ENCODE measurements at places on chromosomes 12 and 14.

- peak; percentile 43 for DNase-seq
Measured at GRCh38 chr14:72892879-72893635, 844 bp downstream of the DPF3 start.

- no peak for DNase-seq
Measured at GRCh38 chr12:4178424-4179170, 95.0 kb upstream of the CCND2 start.

- no peak for DNase-seq
Measured at GRCh38 chr12:32545413-32545980, 133.6 kb upstream of the DNM1L start.

- no peak for DNase-seq
Measured at GRCh38 chr12:76669981-76670380, 93.9 kb upstream of the ZDHHC17 start.

GRCh38 chr14:28780843-28781820 lies 14.5 kb downstream of the FOXG1 start:
- no peak for DNase-seq

DNA sequence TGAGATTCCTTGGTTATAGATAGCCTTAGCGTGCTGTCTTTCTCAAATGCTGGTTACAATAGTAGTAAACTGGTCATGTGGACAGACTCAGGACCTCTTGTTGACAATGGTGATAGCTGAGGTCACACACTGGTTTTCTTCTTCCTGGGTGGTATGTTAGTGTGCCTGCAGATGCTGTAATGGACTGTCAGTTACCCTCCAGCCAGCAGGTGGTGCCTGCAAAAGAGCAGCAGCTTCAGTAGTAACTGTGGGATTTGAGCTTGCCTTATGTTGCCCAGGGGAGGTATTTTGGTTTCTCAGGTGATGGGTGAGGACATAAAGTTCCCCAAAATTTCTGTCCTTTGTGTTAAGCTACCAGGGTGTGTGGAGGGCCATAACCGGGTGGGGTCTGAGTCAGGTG lies 33.7 kb upstream of the SCAF11 start:
- no peak for DNase-seq

GRCh38 chr12:47901063-47901717 lies 3.6 kb downstream of the VDR start:
- peak; percentile 58 for DNase-seq

GRCh38 chr14:32897698-32898064 lies 41.0 kb upstream of the NPAS3 start:
- DNase-seq, result no peak

- DNase-seq, result no peak
Measured at GRCh38 chr14:52370406-52370935, 56.4 kb downstream of the PTGER2 start.

DNA sequence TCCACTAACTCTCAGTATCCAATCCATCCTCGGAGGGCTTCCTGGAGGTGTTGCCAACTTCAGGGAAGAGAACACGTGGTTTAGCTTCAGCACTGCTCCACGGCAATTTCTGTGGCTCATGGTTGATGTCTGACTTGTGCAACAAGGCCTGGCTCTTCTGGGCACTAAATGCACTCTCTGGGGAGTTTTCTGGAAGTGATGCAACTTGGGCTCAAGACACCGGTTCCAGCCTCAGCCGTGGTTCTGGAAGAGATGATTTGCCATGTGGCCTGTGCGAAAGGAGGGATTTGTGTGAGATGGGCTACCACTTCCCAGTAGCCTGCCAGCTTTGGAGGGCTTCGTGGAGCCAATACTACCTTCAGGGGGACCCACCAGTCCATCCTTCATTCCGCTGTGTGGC lies 118.6 kb upstream of the RTL1 start:
- DNase-seq, result no peak

- no peak for DNase-seq
Measured at GRCh38 chr12:120116441-120116791, at the start of gene RAB35. TSS of gene RAB35 (minus strand) at chr12:120116753. CDS start at chr12:120116650, 103 bp downstream.

DNA sequence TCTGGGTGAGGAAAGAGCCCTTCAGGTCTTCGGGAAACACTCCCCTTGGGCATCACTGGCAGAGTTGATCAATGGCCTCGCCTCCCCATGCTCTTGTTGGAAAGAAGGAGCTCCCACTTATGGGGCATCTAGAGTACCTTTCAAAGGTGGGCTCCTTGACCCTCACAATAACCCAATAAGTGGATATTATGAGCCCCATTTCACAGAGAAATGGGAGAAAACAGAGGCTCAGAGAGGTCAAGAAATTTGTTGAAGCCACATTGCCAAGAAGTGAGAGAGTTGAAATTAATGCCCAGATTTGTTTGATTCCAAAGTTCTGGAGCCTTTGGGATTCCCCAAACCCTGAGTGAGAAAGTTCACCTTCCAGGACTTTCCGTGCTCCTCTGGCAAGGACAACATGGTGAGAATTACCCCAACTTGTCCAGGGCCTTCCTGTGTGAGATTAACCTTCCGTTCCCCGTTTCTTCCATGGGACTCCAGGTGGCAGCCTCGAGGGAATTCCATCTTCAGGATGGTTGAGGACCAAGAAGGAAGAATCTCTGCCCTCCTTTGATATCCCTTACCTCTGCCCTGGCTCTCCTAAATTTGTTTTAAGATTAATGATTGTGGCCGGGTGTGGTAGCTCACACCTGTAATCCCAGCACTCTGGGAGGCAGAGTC lies 7.5 kb upstream of the CHD4 start:
- DNase-seq, result no peak

DNA sequence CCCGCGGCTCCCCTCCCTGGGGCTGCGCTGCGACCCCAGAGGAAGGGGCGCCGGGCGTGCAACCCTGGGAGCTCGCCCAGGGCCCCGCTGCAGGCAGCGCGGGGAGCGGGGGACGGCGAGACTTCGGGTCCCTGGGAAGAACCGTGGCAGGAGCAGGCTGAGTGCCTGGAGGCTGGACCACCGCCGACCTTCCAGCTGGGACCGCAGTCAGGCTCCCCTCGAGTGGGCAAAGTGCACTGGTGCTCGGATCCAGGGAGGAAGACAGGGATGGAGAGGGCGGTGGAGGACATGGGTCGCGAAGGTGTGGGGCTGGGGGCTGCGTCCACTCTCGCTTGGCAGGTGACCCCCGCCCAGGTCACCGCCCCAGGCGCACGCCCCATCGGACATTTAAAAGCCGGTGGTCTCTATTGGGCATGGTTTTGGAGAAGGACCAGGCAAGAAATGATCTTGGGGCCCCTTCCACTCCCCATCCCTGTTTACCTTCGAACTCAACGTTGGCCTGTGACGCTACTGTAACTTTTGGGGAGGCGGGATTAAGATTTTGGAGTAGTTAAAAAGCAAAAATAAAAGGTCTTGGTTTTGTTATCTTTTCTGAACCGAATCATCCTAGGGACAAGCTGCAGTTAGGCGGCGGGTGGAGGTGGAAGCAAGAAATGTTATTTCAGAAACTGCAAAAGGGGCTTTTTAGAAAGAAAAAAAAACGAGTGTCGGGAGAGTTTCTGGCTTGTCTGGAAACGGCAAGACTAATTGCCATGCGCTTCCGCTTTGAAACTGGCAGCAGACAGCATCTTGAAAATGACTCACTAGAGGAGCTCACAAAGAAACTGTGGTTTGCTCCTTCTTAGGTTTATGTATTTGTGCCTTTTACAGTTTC lies 1.0 kb downstream of the ELK3 start:
- peak; percentile 73 for DNase-seq

DNA sequence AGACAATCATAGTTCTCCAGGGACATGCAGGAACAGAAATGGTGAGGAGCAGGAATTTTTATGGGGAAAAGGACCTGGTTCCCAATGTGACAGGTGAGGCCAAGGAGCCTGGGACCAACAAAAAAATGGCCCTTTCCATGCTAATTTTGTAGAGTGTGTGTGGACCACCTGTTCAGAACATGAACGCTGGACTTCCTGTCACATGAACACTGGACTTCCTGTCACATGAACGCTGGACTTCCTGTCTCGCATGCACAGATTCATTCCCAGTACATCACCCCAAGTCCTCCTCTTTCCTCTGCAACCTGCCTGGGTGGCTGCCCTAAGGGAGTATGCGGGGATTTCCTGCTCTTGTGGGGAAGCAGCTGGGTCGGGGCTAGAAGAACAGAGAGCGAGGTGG lies 10.1 kb downstream of the FGF6 start:
- DNase-seq, result no peak

- no peak for DNase-seq
Measured at GRCh38 chr14:59828276-59828675, 42.3 kb downstream of the RTN1 start.

DNA sequence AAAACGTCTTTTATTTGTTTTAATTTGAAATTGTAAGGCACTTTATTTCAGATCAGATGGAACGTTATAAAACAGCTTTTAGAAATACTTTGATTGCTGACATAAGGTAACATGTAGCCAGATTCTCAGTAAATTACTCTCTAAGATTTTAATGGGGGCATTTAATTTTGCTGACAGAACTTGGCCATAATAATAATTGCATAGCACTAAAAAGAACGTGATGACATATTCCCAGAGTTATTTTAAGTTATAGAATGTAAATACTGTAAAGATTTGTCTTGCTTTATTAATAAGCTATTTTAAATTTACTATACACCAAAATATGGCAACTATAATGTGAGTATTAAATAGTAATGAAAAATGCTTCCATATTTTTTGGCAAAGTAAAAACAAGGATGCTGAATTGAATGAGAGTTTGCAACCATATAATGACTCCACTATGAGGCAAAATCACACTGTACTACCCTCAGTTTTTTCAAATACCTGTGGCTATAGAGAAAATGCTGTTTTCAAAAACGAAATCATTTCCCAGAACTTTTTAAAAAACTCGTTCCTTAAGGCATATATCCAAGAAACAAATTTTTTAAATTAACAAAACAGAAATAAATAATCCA lies 876 bp downstream of the LUM start:
- DNase-seq, result no peak

GRCh38 chr14:54133896-54134295 lies 177.3 kb upstream of the BMP4 start:
- no peak for DNase-seq

DNA sequence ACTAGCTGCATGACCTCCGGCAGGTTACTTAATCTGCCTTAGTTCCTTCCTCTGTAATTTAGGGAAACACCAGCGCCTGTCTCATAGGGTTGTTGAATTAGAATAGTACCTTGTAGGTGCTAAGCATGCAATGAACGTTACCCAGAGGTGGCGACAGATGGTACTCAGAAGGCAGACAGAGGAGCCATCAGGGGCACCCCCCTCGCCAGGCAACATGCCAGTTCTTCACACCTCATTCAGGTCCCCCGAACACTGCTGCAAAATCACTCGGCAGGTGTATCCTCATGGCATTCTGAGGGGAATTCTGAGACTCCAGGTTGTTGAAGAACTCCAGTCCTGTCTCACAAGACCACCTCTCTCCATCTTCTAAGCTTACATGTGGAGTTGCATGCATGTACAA lies 10.1 kb downstream of the ISM2 start:
- DNase-seq, result no peak

GRCh38 chr14:62420847-62421246 lies 624.4 kb downstream of the KCNH5 start:
- no peak for DNase-seq

DNA sequence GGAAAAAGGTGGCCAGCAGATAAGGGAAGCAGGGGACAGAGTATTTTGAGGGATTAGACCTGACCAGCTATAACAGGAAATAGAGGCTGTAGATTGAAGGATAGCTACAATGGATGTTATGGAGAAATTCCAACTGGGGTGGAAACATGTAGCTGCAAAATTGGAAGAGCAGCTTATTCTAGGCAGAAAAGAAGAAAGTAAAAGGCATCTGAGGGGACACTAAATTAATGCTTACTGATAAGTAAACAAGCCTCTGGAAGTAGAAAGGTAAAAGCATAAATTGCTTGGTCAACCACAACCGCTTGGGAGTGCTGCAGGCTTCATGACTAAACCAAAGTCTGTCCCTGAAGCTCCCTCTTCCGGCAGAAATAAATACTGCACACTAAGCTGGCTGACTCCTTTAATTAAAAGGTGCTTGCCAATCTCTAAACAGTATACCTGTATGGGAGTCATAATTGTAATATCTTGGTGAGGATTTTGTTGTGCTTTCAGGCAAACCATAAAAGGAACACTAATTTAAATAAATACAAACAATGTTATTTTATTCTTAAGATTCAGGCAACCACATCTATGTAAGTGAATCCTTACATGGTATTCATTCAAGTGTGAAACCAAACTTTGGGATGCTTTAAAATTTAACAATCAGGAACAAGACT lies 7.7 kb downstream of the UBC start:
- peak; percentile 96 for DNase-seq

- no peak for DNase-seq
Measured at GRCh38 chr12:47615711-47616110, 90.1 kb downstream of the RPAP3 start.

- no peak for DNase-seq
Measured at GRCh38 chr12:120980800-120981368, 2.5 kb downstream of the HNF1A start.

DNA sequence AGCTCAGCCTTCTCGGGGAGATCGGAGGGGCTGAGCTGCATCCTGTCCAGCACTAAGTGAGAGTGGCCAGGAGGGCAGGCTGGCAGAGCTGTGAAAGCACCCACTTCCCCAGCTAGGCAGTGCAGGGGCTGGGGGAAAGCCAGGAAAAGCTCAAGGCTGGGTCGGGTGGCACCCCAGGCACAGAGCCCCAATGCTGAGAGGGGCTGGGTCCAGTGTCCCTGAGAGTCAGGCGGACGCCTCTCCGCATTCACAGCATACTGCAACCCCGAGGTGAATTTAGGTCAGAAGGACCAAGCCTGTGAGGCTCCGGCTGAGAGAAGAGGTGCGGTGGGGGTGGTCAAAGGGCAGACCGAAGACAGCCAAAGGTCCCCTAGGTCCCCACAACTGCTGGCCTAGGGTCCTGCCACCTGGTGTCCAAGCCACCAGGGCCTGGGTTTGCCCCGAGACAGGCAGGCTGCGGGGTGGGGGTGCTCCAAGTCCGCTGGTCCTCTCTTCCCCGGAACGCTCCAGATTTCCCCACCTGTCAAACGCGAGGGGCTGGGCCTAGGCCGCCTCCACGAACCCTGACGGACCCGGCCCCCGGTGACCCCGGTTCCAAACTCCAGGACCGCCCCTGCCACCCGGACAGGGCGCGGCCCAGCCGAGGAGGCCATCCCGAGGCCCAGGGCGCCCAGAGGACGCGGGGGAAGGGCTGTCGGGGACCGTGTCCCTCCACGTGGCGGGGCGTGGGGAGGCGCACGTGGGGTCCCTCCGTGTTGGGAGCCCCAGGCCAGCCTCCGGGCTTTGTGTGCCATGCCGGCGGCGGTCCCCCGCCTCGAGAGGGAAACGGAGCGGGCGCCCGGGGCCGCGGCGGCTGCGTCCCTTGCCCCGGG lies 527 bp downstream of the CAMKK2 start:
- DNase-seq, result peak; percentile 81

GRCh38 chr12:52691076-52691840 lies 11.1 kb upstream of the KRT1 start:
- DNase-seq, result peak; percentile 23

DNA sequence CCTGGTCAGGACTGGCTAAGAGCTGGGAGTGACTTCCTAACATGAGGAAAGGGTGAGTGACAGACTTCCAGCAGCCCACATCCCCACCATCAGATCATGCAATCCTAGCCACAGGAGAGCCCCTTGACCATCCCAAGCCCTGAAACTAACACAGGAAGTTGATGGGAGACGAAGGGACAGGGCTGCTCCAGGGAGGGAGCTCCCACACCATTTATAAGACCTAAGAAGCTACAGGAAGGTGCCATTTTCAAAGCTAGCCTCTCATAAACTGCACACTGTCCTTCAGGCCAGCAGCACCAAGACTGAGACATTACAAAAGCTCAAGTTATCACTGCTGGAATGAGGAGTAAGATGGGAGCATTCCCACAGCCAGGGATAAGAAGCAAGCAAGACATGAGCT lies 19.4 kb downstream of the SLC25A21 start:
- DNase-seq, result no peak

Measured in suppressor macrophage (primary cell).